ENCODE measurements at places on chromosomes 5 and 9.

DNA sequence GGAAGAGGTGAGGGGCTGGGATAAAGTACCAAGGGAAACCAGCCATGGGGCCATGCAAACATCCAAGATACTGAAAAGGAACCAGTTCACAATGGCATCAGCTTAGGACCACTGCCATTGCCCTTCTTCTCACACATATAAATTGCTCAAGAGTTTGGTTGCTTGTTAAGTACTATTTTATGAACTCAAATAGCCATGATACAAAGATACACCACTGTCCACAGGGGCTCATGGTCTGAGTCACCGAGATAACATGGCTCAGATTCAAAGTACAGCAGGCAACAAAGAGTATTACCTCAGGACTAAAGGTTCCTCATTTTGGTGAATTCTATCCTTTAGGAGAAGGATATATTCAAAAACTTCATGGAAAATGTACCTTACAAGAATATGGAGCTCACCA, 55.6 kb downstream of the FANCC start:
- DNase-seq = no peak

DNA sequence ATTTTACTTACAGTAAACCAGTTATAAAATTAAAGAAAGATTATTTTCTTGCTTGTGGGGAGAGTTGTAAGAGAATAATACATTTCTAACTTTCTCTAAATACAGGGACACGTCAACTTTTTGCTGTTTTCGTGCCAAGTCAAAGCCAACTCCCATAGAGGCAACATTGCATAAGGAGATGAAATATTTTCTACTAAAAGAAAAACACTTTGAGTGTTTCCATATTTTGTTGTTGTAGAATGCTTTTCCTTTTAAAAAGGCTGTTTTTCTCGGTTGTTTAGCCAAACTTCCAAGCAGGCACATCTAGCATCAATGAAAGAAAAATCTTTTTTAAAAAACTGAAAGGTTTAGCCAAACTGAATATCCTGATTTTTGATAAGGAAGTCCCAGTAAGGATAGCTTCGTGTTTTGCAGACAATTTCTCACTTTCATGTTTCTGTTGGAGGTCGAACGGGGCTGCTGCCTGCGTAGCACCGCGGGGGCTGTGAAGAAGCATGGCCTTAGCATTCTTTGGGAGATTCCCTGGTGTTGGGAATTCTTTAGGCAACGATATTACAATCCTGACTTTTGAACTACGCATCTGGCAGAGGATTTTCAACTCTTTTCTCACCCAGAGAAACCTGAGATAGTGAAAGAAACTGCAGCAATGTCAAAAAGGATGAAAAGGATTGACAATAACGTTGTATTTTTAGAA, 108.1 kb upstream of the FBXL7 start:
- DNase-seq = no peak

GRCh38 chr5:80092486-80093107, 57.4 kb downstream of the THBS4 start:
- DNase-seq = no peak

DNA sequence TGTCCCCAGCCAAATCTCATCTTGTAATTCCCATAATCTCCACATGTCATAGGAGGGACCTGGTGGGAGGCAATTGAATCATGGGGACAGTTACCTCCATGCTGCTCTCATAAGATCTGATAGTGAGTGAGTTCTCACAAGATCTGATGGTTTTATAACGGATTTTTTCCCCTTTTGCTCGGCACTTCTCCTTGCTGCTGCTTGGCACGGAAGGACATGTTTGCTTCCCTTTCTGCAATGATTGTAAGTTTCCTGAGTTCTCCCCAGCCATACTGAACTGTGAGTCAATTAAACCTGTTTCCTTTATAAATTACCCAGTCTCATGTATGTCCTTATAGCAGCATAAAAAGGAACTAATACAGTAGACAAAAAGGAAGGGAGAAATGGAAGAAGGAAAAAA, 76.7 kb upstream of the CCNG1 start:
- no peak for DNase-seq

GRCh38 chr9:81534138-81534875, 155.0 kb downstream of the TLE1 start:
- DNase-seq = no peak

GRCh38 chr5:156375895-156376495, 49.0 kb downstream of the SGCD start:
- no peak for DNase-seq

GRCh38 chr5:32249668-32250067, 63.1 kb downstream of the MTMR12 start:
- DNase-seq = no peak
